ENCODE measurements at places on chromosomes 7 and 10.

DNA sequence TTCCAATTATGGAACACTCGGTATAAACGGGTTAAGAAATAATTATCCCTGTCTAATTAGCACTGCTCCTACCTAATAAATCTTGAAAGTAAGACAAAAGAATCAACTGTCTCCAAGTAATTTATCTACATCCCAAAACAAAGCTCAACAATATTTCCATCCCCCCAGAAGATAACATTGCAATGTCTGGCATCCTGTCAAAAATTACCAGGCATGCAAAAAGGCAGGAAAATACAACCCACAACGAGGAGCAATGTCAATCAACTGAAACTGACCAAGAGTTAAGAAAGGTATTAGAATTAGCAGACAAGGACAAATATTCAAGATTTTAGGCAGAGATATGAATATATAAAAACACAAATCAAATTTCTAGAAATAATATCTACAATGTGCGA is 84.5 kb upstream of the SVIL start:
- no peak for DNase-seq

DNA sequence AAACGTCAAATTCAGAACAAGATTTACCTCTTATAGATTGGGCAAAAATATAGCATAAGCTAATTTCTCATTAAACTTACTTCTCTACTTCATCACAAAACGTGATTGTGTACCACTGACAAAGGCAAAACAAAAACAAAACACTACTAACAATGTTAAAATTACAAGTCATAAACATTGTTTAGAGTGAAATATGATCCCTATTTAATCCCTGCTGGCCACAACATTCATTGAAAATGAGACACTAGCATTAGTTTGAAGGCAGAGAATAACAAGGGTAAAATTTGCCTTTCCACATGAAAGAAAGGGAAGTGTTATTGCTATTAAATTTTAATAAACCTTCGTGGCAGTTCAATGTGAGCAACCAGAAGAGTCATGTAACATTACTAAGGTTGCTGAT is 45.0 kb downstream of the SEMA3A start:
- DNase-seq, result no peak

DNA sequence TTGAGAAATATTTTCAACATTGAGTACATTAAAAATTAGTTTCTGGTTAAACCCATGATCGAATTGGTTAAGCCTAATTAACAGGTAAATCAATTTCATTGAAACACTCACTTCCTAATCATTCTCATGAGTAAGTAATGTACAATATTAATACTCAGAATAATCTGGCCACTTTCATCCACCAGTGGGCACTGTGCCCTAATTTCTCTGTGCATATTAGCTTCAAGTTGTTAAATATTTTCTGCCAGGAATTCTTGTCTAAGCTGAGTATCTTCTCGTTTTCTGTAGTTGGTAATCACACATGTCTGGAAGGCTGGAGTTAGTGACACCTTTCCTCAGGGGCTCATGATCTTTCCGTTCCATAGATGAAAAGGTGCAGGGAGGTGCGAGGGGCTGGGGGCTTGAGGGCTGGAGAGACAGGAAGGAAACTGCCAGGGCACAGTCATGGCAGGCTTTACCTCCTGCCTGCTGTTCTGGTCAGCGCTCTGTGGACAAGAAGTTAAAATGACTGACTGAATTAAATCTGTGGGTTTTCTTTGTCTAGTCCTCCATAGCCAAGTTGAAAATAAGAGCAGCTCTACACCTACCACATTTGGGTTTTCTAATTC is 71.9 kb downstream of the WIPF3 start:
- no peak for DNase-seq

- DNase-seq, result no peak
Observed at GRCh38 chr10:99466632-99467223, 36.3 kb upstream of the GOT1 start.

DNA sequence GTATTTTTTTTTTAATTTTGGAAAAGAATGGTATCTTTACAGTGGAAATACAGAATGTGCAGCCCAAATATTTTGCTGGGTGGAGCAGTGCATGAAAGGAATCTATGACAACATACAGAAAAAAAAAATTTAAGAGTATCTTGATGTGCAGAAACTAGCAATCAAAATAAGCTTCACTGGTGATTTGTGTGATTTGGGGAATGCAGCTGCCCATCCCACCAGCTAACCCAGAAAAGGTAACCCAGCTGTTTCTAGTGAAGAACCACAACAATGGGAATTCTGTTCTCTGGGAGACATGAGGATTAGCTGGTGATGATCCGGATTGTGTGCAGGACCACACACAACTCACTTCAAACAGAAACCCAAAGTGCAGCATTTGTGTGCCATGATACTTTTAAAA is 375.5 kb downstream of the SEMA3D start:
- DNase-seq, result no peak

DNA sequence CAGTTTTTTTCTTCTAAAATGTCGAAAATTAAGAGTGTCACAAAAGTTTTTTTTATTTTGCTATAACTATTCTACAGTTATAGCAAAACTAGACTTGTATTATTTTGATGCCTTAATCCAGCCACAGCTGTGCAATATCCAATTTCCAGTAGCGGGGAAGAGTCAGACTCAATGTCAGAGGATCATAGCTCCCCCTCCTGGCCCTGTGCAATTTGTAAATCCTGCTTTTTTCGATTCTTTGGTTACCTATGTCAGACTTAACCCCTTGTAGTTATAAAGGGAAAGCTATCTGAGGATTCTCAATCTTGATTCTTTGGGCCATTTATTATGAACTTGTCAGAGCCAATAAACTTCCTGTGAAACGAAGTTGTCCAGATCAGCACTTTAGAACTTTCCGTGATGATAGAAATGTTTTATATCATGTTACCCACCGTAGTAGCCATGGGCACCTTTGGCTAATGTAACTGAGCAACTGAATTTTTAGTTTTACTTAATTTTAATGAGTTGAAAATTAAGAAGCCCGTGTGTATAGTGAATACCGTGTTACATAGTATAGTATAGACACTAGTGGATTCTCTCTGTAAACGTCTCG is 87.7 kb upstream of the PRKCQ start:
- DNase-seq, result no peak

- no peak for DNase-seq
Observed at GRCh38 chr7:40301486-40302068, 166.8 kb downstream of the SUGCT start.

- DNase-seq, result no peak
Observed at GRCh38 chr10:3568392-3568791, 216.6 kb downstream of the KLF6 start.

DNA sequence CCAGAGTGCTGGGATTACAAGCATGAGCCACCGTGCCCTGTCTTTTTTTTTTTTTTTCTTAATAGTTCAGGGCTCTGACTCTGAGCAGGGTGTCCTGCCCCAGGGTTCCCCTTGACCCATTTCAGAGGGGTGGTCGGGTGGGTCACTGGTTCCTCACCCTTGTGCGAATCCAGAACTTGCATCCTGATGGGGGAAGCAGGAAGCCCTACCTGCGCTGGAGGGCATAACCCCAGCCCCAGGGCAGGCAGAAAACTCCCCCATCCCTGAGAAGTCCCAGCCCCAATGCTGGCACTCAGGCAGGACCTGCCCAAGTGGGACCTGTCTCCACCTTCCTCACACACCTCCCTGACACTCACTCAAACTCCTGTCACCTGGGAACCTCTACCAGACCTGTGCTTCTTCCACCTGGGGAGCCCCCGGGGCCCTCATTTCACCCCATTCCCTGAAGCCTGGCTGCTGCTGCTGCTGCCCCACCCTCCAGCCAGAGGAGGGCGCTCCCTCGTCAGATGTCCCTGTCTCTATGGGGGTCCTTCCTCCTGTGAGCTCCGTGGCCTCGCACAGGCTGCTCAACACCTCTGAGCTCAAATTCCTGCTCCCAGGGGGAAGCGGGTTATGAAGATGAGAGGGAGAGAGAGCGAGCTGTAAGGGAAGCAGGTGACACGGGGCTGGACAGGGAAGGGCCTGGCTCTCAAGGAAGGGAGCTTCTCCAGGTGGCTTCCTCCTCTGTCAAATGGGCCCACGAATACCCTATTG is 15.1 kb upstream of the ZNF273 start:
- no peak for DNase-seq

- DNase-seq, result no peak
Observed at GRCh38 chr7:82122275-82122674, 321.3 kb downstream of the CACNA2D1 start.

GRCh38 chr10:62990126-62990525 is 143.0 kb upstream of the NRBF2 start:
- DNase-seq, result no peak

- DNase-seq, result no peak
Observed at GRCh38 chr10:77007834-77008233, 629.8 kb downstream of the KCNMA1 start.

- no peak for DNase-seq
Observed at GRCh38 chr7:24781106-24781505, 23.8 kb upstream of the GSDME start.

DNA sequence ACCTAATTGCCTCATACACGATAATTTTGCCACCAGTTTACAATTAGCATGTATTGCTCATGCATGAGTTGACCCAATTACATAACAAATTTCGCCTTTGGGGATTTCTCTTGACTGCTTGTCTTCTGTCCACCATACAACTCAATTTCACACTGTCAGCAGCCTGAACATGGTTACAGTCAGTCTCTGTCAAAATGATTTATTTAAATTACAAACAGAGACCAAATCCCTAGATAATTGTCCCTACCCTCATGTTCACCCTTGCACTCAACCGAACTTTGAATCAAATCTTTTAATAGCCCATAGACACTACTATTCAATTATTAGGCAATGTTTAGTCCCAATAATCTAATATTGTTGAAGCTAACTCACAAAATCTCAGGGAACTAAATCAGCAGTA is 59.7 kb upstream of the NEBL start:
- no peak for DNase-seq

DNA sequence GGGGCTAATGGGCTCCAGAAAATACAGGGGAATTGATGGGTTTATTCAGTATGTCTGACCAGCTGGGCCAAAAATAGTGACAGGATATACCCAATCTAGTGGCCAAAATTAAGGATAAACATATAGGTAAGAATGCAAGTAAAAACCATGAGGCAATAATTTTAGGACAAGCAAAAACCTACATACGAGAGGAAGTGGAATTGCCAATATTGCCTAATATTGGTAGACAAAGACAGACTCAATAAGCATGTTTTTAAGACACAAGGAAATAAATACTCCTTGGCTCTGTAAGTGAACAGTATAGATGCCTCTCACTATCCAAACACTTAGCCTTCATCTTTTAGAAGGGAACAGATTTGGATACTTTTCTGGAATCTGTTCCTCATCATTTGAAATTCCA is 51.0 kb downstream of the ATXN7L1 start:
- no peak for DNase-seq

- DNase-seq, result no peak
Observed at GRCh38 chr10:77392851-77393250, 244.8 kb downstream of the KCNMA1 start.

GRCh38 chr7:122886357-122887081 is at the start of gene CADPS2:
Gene CADPS2 (minus strand): TSS chr7:122886460. CDS start chr7:122886337, 123 bp downstream.
- DNase-seq, result no peak

GRCh38 chr7:919114-919442 is 35.4 kb downstream of the ADAP1 start:
- DNase-seq, result no peak

- no peak for DNase-seq
Observed at GRCh38 chr7:154874409-154875113, 128.4 kb downstream of the PAXIP1 start.

DNA sequence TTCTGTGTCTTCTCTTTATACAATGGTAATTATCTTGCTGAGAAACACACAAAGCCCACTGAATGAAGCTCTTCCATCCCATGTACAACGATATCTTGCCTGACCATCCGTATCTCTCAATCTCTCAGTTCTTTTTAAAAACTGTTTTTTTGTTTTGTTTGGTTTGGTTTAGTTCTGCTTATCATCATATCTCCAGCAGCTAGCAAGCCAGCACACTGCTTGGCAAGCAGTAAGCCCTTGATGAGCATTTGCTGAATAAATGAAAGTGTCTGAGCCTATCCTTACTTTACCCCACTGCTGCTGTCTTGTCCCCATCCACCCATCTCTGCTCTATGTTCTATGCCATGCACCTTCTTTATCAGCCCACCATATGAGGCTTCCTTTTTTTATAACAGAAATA is 34.2 kb downstream of the ITGB1 start:
- DNase-seq, result no peak

DNA sequence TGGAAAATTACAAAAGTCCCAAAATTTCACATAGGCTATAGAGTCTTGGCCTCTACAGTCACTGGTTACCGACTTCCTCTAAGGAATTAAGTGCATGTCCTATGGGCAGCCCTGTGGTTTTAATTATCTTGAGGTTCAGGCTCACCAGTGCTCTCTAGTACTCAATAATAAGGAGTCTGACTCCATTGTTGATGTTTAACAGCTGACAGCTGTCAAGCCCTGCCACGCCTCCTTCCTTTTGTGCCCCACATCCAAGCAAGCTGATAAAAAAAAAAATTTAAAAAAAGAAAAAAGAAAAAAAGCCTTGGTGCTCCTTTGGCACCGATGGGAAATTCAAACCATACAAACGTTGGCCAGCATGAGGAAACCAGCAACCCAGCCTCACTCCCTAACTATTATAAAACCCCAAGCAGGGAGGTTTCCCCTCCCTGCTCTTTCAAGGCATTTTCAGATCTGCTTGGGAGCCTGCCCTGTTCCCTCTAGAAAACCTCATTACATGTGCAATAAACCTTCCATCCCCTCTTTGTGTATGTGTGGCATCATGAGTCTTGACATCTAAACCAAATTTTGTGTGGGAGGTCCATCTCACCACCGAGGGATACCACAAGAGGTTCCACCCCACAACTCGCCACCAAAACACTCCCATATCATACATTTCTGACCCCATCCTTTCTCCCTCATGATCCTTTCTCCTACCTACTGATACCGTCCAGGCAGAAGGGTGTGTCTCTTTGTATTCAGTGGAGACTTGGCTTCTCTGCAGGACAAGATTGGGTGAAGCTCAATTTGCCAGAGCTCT is 70.9 kb upstream of the CCDC71L start:
- no peak for DNase-seq

DNA sequence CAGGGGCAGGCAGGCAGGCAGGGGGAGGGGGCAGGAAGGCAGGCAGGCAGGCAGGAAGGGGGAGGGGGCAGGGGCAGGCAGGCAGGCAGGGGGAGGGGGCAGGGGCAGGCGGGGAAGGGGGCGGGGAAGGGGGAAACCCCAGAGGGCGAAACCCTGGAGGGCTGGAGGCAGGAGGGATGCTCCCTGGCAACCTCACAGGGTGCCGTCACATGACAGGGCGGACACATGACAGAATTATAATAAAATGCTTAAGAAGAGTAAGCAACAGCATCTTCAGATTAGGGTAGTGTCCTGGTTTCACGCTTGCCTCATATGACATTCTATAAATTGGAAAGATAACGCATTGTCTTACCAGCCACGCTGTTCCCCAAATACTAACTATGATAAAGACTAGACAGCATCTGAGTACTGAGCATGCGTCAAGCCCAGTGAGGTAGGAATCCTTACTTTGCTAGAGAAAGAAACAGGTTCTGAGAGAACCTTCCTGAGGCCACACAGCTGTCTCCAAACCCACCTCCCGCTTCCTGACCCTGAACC is 131.6 kb downstream of the DIP2C start:
- no peak for DNase-seq

DNA sequence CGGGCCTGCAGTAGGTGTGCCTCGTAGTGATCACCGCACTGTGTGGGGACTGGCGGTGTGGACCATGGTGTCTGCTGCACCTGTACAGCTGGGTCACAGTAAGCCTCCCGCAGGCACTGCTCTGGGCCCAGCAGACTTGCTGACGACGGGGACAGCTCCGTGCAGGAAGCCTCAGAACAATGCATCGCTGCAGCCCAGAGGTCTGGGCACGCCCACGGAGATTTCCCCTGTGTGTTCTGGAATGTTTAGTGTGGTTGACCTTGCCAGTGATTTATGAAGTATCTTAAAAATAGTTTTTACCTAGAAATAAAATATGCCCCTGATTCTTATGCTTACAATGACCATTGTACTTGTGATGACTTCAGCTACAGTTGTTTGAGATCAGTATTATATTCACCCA is 59.1 kb upstream of the ZNF32 start:
- DNase-seq, result no peak
